Activated T-cell treated with anti-CD3 and anti-CD28 coated beads, Interleukin-2, amount 50 U/mL, for 48 hours (primary cell): ENCODE measurements at places on chromosomes 16 and 17.

GRCh38 chr17:68954146-68954896, 871 bp downstream of the ABCA8 start:
- no peak for DNase-seq

DNA sequence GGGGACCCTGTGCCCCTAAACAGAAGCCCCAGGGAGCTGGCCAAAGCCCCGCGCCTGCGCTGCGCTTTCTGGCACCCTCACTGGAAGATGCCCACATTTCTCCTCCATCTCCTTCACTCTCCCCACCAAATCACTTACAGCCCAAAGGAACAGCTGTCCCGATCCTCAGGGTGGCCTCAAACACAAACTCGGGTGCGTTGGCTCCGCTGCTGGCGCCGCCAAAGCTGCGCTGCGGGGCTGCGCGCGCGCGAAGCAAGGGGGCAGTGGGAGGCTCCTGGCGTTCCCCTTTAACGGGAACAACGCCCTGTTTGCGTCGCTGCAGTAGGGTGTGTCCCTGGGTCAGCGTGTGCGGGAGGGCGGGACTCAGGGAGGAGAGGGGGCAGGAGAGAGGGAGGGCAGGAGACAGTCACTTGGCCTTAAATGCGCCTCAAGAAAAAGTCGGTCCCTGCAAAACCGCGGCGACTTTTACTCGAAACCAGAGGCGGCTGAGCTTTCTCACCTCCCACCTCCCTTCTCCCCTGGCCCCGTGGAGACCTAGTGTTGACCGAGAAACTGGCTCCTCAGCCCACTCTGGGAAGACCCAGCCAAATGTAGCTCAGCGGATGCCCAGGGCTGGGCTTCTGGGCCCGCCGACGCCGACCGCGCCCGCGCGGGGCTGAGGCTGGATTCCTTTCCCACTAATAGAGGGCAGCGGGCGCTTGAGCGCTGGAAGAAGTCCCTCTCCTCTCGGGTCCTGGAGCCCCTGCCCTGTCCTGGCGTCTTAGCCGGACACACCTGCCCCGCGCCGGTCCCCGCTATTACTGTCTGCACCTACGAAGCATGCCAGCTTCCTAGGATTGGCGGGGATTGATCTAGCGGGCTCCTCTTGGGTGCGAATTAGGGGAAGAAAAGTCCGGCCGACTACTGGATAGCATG, 2.6 kb downstream of the PMP22 start:
- DNase-seq, result peak; percentile 32

GRCh38 chr17:12209632-12210191, 189.0 kb downstream of the MAP2K4 start:
- DNase-seq, result no peak

DNA sequence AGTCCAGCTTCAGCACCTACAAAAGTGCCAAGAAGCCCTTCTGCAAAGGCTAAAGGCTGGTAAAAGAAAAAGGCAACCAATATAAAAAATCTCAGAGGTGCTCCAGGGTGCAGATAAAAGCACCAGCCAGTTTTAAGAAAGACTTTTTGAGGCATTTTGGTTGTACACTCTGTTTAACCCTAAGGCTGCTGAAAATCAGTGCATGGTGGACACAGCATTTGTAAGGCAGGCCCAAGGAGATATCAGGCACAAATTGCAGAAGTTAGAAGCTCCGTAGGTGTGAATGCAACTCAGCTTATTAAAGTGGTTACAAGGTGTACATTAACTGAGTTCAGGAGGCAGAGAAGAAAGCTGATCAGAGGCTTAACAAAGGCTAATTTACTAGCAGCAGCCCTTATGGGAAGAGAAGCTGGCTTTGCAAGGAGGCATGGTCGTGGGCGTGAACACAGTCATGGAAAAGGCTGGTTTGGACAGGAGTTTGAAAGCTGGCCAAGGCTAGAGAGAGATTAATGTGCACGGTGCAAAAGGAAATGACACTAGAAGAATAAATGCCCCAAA, 21.1 kb downstream of the ACSM1 start:
- no peak for DNase-seq

GRCh38 chr17:2391597-2392251, 9.1 kb downstream of the MNT start:
- no peak for DNase-seq
